ENCODE measurements at places on chromosomes 16 and 17. TPM values are rescaled to one million over a fixed set of nuclear protein-coding genes. Genes with fewer than 3 reads are reported as not detected.

- no peak overlapping the region for H3K4me3 ChIP-seq
- no peaks in the 10 kb centered on the region for H3K4me1 ChIP-seq
- no peaks in the 10 kb centered on the region for H3K27me3 ChIP-seq
- no peaks in the 10 kb centered on the region for H3K36me3 ChIP-seq
Observed at GRCh38 chr16:2415085-2415484, 14.2 kb upstream of the CCNF start.

GRCh38 chr16:88514070-88514469, 56.1 kb upstream of the ZC3H18 start:
- H3K27ac ChIP-seq: no peak overlapping the region
- H3K27me3 ChIP-seq: no peaks in the 10 kb centered on the region
- H3K36me3 ChIP-seq: no peaks in the 10 kb centered on the region
- H3K4me3 ChIP-seq: no peak overlapping the region

GRCh38 chr17:4902540-4902939, 358 bp downstream of the CHRNE start:
- DNase-seq: no peak
- H3K27me3 ChIP-seq: no peaks in the 10 kb centered on the region
- peaks cover 32% of the 10 kb centered on the region for H3K4me1 ChIP-seq
- H3K36me3 ChIP-seq: no peaks in the 10 kb centered on the region

GRCh38 chr16:525520-526180, 1.9 kb upstream of the CAPN15 start:
- no peaks in the 10 kb centered on the region for H3K27me3 ChIP-seq
- peak overlapping the region; percentile 85 for H3K4me3 ChIP-seq
- H3K4me1 ChIP-seq: peaks cover 40% of the 10 kb centered on the region

PROCA1 gene
- 3.1 TPM for total RNA-seq

- H3K27me3 ChIP-seq: no peaks in the 10 kb centered on the region
- H3K36me3 ChIP-seq: no peaks in the 10 kb centered on the region
- H3K27ac ChIP-seq: peak overlapping the region; percentile 26
Observed at GRCh38 chr16:15509593-15510535, 75.5 kb downstream of the BMERB1 start.

- H3K36me3 ChIP-seq: no peaks in the 10 kb centered on the region
- no peaks in the 10 kb centered on the region for H3K27me3 ChIP-seq
- H3K4me3 ChIP-seq: no peak overlapping the region
- no peak overlapping the region for H3K27ac ChIP-seq
Observed at GRCh38 chr16:5665834-5666233, 568.2 kb upstream of the EEF2KMT start.

- no peak overlapping the region for H3K27ac ChIP-seq
- no peaks in the 10 kb centered on the region for H3K36me3 ChIP-seq
- H3K4me1 ChIP-seq: no peaks in the 10 kb centered on the region
- no peak for DNase-seq
- H3K4me3 ChIP-seq: no peak overlapping the region
Observed at GRCh38 chr16:1063728-1064127, 8.8 kb upstream of the SSTR5 start.

- H3K27ac ChIP-seq: no peak overlapping the region
- H3K36me3 ChIP-seq: peaks cover 15% of the 10 kb centered on the region
- no peak overlapping the region for H3K4me3 ChIP-seq
- no peaks in the 10 kb centered on the region for H3K27me3 ChIP-seq
- no peak for DNase-seq
Observed at GRCh38 chr16:2174396-2175131, 19.0 kb downstream of the TRAF7 start.

DNA sequence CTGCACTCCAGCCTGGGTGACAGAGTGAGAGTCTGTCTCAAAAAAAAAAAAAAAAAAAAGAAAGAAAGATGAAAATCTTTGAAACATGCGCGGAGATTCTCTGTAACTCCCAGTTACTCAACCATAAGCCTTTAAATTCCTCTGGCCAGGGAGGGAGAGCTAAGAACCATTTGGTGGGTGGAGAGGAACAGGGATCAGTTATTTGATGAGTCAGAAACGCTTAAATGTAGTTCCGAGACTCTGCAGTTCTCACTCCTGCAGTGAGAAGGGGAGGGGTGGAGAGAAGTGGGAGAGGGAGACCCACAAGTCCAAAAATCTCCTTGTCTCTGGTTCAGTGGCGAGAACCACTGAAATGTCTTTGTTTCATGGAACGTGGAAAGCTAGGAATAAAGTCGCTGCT, 266.7 kb downstream of the SOX9 start:
- no peak overlapping the region for H3K4me3 ChIP-seq
- peaks cover 5% of the 10 kb centered on the region for H3K27me3 ChIP-seq
- no peak overlapping the region for H3K27ac ChIP-seq
- DNase-seq: no peak

DNA sequence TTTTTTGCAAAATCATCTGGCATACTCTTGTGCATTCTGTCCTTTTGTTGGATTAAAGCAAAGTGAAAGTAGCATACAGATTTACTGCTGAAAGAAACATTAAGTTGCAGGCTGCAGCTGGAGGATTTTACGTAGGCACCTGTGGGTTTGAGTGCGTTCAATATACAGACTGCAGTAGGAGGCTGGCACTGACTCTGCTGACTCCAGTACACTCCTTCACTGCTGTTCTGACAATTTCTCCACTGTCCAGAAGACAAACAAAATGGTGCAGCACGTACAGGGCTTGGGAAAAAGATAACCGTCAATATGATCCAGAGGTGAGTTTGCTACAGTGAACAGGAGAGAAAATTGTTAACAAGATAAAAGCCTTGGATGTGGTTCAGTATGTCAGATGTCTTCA, 73.3 kb downstream of the TANC2 start:
- H3K27ac ChIP-seq: no peak overlapping the region
- H3K4me3 ChIP-seq: peak overlapping the region; percentile 22
- H3K27me3 ChIP-seq: peaks cover 2% of the 10 kb centered on the region
- DNase-seq: no peak
- no peaks in the 10 kb centered on the region for H3K36me3 ChIP-seq

GRCh38 chr17:15194859-15195277, 70.3 kb downstream of the PMP22 start:
- no peak for DNase-seq
- no peak overlapping the region for H3K4me3 ChIP-seq
- H3K36me3 ChIP-seq: peaks cover 2% of the 10 kb centered on the region
- H3K27ac ChIP-seq: no peak overlapping the region

DNA sequence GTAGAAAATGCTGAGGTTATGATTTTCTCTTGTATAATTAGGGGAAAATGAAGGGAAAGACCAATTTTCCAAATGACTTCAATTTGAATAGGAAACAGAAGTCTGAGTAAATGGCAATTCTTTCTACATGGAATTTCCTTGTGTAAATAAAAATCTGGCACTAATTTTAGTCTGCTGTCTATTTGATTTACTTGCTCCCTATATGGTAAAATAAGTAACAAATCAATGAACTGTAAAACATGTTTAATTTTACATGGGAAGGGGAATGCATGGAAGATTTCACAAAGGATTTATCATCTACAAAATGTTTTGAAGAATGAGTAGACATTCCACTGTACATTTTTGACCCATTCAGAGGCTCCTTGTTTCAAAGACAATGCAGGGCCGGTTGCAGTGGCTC, 811.6 kb upstream of the GOT2 start:
- no peaks in the 10 kb centered on the region for H3K36me3 ChIP-seq
- no peak overlapping the region for H3K4me3 ChIP-seq
- DNase-seq: no peak
- no peaks in the 10 kb centered on the region for H3K4me1 ChIP-seq

DNA sequence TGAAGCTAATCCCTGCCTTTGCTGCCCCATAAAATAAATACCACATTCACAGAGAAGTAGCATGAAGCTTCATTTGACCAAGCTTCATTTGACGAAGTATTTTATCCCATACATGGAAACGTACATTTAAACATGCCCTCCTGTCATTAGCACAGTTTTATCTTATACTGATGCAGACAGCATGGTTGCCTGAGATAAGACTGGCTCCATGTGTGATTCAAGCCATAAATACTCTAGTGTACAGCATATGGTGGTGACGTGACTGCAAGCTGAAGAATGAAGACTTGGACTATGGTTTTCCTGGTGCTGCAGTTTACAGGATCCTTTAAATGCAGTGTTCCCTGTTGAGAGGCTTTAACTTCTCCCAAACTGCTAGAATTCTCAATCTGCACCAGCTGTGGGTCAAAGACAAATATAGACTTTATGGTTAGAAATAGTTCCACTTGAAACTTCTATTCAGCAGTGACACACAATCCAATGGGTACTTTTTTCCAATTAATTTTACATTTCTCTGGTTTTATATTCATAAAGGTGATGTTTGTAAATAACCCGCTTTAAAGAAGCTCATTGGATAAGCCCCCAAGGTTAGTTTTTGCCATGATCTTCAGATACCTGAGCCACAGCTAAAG, 64.9 kb downstream of the CYB561 start:
- H3K4me1 ChIP-seq: no peaks in the 10 kb centered on the region
- DNase-seq: no peak
- H3K27ac ChIP-seq: no peak overlapping the region
- H3K27me3 ChIP-seq: no peaks in the 10 kb centered on the region
- H3K36me3 ChIP-seq: peaks cover 7% of the 10 kb centered on the region

SPNS2 gene
- total RNA-seq: 0.45 TPM

CDH13 gene
- not detected for total RNA-seq

CCDC47 gene
- 40.5 TPM for total RNA-seq

GRCh38 chr17:7431231-7431630, 2.6 kb downstream of the SPEM3 start:
- no peak overlapping the region for H3K27ac ChIP-seq
- no peak for DNase-seq
- no peaks in the 10 kb centered on the region for H3K36me3 ChIP-seq
- no peaks in the 10 kb centered on the region for H3K27me3 ChIP-seq

DNA sequence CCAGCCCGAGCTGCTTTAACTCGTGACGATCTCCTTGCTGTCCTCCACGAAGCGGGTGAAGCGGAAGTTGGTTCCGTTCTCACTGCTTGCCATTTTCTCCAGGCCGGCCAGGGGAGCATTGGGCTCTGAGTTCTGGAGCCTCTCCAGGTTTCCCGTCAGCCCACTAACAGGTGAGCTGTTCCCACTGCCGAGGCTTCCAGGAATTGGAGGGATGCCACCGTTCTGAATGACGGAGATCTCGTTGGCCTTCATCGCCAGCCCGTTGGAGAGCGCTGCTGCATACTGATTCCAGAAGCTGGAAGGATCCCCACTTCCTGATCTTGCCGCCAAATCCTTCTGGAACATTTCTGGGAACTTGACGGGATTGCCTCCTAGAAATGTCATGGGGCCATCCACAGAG, 14.0 kb downstream of the SALL1 start:
- H3K36me3 ChIP-seq: peaks cover 2% of the 10 kb centered on the region
- peaks cover 3% of the 10 kb centered on the region for H3K4me1 ChIP-seq
- H3K27ac ChIP-seq: no peak overlapping the region
- H3K4me3 ChIP-seq: no peak overlapping the region

SYT17 gene
- total RNA-seq: not detected

GRCh38 chr17:7841915-7842379, 7.9 kb downstream of the KDM6B start:
- H3K27ac ChIP-seq: peak overlapping the region; percentile 99
- peak; percentile 84 for DNase-seq
- H3K36me3 ChIP-seq: peaks cover 11% of the 10 kb centered on the region
- H3K4me3 ChIP-seq: peak overlapping the region; percentile 89

DNA sequence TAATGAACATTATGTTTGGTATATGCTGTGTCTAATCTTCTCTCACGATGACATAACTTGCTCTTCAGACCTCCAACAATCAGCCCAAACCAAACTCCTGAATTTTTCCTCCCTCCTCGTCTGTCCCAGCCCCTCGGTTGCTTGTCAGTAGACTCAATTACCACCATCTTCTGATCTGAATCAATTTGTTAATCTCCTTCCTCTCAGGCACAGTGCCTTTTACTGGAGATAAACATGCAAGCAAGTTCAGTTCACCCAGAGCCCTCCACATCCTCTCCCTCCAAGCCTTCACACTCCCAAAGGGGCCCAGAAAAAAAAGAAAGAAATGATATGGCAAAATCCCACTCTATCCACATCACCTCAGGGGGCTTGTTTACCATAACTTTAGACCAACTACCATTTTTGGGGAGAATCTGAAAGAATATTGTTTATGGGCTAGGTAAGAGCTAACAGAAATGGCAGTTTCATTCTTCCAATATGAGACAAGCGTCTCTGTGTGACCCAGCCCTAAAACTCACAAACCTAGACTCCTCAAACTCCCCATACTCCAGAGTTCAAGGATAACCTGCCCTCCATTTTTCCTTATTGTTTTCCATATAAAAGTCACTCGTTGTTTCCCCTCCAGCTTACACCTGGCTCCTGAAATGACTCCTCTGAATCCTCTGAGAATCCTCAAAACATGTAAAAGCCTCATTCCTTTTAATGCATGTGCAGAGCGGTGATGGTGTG, 1.5 kb downstream of the TEX2 start:
- H3K27ac ChIP-seq: peak overlapping the region; percentile 58
- no peak for DNase-seq
- H3K4me1 ChIP-seq: peaks cover 41% of the 10 kb centered on the region
- H3K27me3 ChIP-seq: no peaks in the 10 kb centered on the region

DNA sequence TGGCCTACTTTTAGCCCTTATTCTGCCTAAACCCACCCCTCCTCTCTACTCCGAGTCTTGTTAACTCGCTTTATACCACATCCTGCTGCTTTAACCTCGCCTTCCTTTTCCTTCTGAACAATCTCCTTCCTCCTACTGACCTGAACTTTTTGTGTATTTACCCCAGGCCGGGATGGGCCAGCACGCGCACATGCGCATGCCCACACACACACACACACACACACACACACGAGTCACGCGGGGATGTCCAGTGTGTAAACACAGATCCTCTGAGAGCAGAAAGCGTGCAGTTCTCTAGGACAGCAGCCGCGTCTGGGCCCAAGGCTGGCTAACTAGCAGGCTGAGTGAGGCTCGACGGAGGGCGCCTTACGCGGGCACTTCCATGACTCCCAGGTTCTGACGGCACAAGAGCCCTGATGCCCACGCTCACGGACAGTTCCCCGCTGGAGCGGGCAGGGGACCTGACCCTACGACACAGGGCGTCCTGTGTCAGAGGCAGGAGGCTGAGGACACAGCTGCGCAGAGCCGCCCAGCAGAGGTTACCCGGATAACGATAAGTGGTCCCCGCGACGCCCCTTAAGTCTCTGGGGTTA, 610 bp downstream of the PIK3R5 start:
- H3K4me1 ChIP-seq: peaks cover 53% of the 10 kb centered on the region
- DNase-seq: peak; percentile 53
- H3K27me3 ChIP-seq: no peaks in the 10 kb centered on the region
- H3K27ac ChIP-seq: peak overlapping the region; percentile 80

RABEP1 gene
- 59.3 TPM for total RNA-seq

DNA sequence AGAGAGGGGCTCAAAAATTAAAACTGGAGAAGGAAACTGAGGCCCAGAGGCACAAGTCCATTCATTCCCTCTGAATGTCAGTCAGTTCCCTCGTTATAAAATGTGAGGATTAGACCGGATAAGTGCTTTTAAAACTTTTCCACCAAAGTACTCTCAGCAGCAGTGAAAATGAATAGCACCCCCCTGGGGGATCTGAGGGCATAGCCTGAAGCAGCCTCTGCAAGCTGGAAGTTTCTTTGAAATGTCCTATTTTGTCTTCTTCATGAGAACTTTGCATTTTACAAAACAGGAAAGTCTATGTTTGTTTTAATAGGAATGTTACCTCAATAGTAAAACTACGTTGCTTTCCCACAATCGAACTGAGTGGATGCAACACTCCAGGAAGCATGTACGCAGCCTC, 273.0 kb downstream of the CEP112 start:
- no peak for DNase-seq
- no peaks in the 10 kb centered on the region for H3K27me3 ChIP-seq
- H3K27ac ChIP-seq: no peak overlapping the region
- peaks cover 26% of the 10 kb centered on the region for H3K4me1 ChIP-seq
- no peak overlapping the region for H3K4me3 ChIP-seq
- peaks cover 6% of the 10 kb centered on the region for H3K36me3 ChIP-seq

GRCh38 chr17:40702271-40702670, 1.3 kb downstream of the KRT24 start:
- H3K27ac ChIP-seq: no peak overlapping the region
- H3K27me3 ChIP-seq: peaks cover 8% of the 10 kb centered on the region
- no peaks in the 10 kb centered on the region for H3K4me1 ChIP-seq
- H3K4me3 ChIP-seq: no peak overlapping the region
- no peaks in the 10 kb centered on the region for H3K36me3 ChIP-seq
- no peak for DNase-seq

CA5A gene
- total RNA-seq: not detected

Data from activated naive CD4-positive, alpha-beta T cell treated with anti-CD3 and anti-CD28 coated beads for 36 hours (primary cell).